Osteocyte (in vitro differentiated cells): ENCODE measurements at places on chromosomes 3 and 15. TPM values are rescaled to one million over a fixed set of nuclear protein-coding genes. Genes with fewer than 3 reads are reported as not detected.

GRCh38 chr3:148861277-148861869 lies 3.7 kb upstream of the CPA3 start:
- peaks cover 3% of the 10 kb centered on the region for H3K4me1 ChIP-seq
- H3K4me3 ChIP-seq = no peak overlapping the region
- H3K27ac ChIP-seq = no peak overlapping the region
- no peak for DNase-seq
- peaks cover 21% of the 10 kb centered on the region for H3K27me3 ChIP-seq
- no peaks in the 10 kb centered on the region for H3K36me3 ChIP-seq

GRCh38 chr15:80948651-80949292 lies 40.8 kb downstream of the MESD start:
- H3K27ac ChIP-seq = no peak overlapping the region
- H3K27me3 ChIP-seq = no peaks in the 10 kb centered on the region
- DNase-seq = no peak
- H3K4me1 ChIP-seq = peaks cover 30% of the 10 kb centered on the region
- no peak overlapping the region for H3K4me3 ChIP-seq

GRCh38 chr15:39153058-39153714 lies 427.7 kb upstream of the THBS1 start:
- peaks cover 49% of the 10 kb centered on the region for H3K4me1 ChIP-seq
- H3K27ac ChIP-seq = peak overlapping the region; percentile 6
- H3K4me3 ChIP-seq = no peak overlapping the region
- DNase-seq = no peak
- no peaks in the 10 kb centered on the region for H3K27me3 ChIP-seq

DNA sequence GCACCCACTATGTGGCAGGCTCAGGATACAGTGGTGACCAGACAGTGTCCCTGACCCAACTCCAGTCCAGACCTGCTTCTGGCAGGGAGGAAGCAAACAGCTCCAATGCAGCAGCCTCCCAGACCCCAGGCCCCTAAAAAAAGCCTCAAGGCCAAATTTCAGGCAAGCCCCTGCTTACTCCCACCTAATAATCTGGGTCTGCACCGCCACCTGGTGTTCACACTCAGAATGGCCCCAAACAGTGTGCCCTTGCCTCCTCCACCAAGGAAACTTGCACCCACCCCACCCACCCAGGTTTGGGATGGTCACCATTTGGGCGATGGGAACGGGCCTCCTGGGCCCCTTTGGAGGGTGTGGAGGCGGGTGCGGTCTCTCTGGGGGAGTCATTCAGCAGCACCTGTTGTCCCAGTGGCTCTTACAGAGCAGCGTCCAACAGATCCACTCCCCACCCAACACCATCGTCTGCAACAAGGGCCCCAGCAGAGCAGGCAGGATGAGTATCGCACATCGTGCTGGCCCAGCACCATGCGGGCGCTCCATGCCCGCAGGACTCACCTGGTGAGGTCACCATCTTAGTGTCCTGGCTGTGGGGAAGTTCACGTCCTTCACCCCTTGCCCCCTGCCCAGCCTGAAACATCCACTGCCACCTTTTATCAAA lies 17.3 kb downstream of the C3orf18 start:
- no peaks in the 10 kb centered on the region for H3K4me1 ChIP-seq
- peak; percentile 88 for DNase-seq
- H3K4me3 ChIP-seq = no peak overlapping the region
- peaks cover under 1% of the 10 kb centered on the region for H3K27me3 ChIP-seq

Gene ST8SIA2
- 2.1 and 3.5 TPM in 2 replicates for total RNA-seq

- peaks cover 20% of the 10 kb centered on the region for H3K4me1 ChIP-seq
- H3K27ac ChIP-seq = no peak overlapping the region
- H3K4me3 ChIP-seq = no peak overlapping the region
- H3K36me3 ChIP-seq = no peaks in the 10 kb centered on the region
- H3K27me3 ChIP-seq = peaks cover 39% of the 10 kb centered on the region
Measured at GRCh38 chr3:194281766-194282165, 69.4 kb downstream of the CPN2 start.
